ENCODE measurements at places on chromosomes 5 and 9.

GRCh38 chr5:163747586-163747985, 242.2 kb downstream of the MAT2B start:
- no peak for DNase-seq

DNA sequence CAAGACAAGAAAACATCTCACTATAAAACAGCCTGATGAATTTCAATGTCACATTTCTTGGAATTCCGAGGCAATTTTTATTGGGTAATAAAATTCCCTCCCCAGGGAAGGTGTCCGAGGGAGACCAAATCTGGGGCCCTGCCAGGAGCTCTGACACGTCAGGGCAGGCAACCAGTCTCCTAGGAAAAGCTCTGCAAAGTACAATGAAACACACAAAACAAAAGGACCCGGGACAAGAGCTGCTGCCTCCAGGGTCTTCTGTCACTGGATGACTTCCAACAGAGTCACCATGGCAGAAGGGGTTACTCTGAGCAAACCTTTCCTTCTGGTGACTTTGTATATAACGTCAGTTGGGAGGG, 50.8 kb downstream of the SAXO1 start:
- no peak for DNase-seq

- no peak for DNase-seq
Observed at GRCh38 chr5:164721656-164722055, 1216.2 kb downstream of the MAT2B start.

DNA sequence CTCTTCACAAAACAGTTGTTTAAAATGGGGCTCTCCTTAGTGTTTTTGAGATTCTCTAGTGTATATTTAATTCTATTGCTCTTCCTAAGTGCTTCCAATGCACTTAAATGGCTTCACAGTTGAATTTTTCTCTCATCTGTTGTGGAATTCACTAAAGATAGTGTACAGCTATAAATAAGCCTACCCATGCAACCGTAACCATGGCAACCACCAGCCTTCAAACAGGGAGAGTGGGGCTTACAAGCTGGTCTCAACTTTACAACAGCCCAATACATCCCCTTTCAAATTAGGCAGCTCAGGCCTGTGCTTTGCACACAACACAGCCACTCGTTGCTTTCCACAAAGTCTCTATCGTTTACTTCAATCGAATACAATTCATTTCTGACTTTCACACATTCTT, 144.0 kb upstream of the PLPPR1 start:
- no peak for DNase-seq

- DNase-seq, result no peak
Observed at GRCh38 chr5:142952229-142952628, 182.1 kb downstream of the ARHGAP26 start.

DNA sequence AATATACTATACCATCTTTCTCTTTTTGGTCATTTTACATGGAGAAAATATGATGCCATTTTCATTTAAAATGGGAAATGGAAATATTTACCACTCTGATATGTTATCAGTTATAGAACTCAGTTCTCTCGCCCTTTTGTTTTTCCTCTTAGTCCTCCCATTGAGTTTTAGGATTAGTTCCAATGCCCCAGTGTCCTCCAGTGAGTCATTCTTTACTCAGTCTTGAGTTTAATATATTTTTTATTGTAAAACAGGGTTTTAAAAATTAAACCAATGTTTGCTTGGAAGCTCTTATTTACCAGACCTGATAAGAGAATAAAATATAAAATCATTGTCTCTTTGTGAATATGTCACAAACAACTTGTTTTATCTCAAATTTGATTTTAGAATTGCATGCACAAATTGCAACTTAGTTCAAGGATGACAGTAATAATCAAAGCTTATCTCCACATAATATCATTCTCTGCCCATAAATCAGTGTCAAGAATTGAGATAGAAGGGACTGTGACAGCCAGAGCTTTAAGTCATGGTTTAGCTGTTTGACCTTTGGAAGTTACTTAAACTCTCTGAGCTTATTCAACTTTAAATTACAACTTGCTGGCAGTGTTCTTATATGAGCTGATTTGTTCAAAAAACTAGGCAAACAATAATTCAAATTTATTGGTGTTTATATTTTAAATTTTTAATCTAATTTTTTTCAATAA, 166.4 kb downstream of the PAM start:
- DNase-seq, result no peak

GRCh38 chr9:133616643-133617405, 7.6 kb upstream of the FAM163B start:
- DNase-seq, result no peak

DNA sequence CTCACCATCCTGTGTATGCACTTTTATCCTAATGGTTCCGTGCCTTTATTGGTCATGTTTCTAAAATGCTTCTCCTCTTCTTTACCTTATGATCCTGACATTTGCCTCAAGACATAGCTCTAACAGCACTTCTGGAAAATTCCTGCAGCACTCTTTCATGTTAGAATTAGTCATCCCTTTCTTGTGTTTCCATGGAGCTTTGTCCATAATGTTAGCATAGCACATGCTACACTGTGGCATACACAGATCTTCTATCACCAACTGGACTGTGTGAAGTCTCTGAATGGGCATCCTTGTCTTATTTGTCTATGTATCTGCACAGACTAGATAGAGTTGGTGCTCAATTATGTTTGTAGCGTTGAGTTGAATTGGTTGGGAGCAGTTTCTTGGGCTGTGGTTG, 2.0 kb downstream of the SCGB3A2 start:
- DNase-seq, result no peak

- DNase-seq, result no peak
Observed at GRCh38 chr9:82563094-82563493, 499.8 kb downstream of the RASEF start.

- DNase-seq, result no peak
Observed at GRCh38 chr5:1033178-1033577, 24.6 kb downstream of the NKD2 start.

GRCh38 chr5:1508659-1509290, 15.0 kb downstream of the LPCAT1 start:
- DNase-seq, result no peak

All from activated naive CD8-positive, alpha-beta T cell treated with anti-CD3 and anti-CD28 coated beads for 36 hours (primary cell).